ENCODE measurements at places on chromosomes 11 and 22.

GRCh38 chr11:62922653-62923431, 1.7 kb upstream of the CHRM1 start:
- peak; percentile 25 for DNase-seq

DNA sequence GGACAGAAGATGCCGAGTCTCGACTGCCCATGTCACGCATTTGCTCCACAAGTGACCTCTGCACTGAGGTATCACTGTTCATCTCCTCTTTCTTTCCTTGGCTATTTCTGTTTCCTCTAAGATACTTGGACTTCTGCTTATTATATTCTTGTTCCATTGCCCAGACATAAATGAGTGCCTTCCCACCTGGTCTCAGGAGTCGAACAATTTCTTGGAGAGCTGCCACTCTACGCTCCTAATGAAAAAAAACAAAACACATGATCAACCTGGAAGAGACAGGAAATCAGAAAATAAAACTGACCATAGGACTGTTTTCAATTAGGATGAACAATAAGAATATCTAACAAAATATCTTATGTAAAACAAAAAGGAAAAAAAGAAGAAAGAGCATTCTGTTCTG, 47.4 kb upstream of the CWF19L2 start:
- DNase-seq, result no peak

DNA sequence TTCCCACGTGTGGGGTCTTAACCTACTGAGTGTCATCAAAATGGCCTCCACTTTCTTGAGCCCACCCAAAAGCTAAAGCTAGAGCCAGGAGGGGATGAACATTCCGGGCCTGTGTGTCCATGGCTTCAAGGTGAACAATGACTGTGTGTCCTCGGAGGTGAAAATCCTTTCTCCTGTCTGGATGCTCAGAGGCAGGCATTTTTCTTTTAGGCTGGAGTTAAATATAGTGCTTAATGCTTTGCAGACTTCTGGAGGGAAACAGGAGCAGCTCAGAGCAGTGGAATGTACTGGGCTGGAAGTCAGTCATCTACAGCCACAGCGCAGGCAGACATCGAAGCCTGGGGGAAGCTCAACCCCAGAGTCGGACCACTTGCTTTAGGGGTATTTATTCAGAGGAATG, 68.6 kb upstream of the TMEM45B start:
- no peak for DNase-seq

DNA sequence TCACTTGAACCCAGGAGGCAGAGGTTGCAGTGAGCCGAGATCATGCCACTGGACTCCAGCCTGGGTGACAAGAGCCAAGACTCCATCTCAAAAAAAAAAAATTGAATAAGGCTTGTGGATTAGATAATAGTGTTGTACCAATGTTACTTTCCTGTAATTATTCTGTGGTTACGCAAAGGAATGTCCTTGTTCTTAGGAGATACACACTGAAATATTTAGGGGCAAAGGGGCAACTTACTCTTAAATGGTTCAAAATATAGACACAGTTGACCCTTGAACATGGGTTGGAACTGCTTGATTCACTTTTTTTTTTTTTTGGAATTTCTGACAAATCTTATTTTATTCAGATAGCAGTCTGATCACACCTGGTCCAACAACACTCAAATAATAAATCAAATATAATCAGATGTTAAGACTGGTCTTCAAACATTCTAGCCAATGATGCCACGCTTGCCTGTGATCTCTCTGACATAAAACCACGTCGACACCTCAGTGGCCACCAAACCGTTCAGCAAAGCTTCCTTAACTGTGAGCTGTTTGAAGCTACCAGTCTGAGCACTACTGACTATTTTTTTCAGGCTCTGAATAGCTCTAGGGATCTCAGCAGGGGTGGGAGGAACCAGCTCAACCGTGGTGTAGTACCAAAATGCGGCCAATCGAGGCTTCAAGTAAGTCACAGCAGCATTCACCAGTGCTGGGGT, 710 bp downstream of the ATP5MGL start:
- DNase-seq, result no peak

DNA sequence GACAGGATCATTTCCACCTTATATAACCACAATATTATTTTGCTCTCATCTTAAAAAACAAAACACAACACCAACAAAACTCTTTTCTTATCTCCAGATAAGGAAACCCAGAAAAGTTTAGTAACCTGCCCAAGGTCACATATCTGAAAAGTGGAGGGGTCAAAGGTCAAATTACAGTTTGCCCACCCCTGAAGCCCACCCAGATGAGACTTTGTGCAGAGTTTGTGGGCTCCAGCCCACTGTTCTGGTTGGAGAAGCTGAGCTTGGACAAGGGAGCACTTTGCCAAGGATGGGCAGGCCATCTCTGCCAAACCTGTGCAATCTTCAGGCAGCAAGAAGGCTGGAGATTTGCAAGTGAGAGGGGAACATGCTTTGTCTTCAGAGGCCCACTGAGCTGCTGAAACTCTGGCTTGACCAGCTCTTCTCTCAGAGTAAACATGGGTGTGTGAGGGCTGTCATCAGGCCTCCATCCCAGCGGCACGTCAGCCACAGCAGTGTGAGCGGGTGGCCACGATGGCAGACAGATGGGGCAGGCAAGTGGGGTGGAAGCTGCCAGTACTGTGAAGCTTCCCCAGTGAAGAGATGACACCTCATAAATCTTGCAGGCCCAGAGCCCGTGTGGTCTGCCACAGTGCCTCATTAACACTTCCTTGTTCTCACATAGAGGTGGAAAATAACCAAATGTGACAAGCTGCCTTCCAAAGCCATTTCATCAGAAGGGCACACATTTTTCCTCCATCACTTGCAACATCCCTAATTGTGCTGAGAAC, 111.8 kb downstream of the CCDC81 start:
- no peak for DNase-seq

- no peak for DNase-seq
These were observed 47.5 kb downstream of the PICALM start for GRCh38 chr11:86021377-86021776.

DNA sequence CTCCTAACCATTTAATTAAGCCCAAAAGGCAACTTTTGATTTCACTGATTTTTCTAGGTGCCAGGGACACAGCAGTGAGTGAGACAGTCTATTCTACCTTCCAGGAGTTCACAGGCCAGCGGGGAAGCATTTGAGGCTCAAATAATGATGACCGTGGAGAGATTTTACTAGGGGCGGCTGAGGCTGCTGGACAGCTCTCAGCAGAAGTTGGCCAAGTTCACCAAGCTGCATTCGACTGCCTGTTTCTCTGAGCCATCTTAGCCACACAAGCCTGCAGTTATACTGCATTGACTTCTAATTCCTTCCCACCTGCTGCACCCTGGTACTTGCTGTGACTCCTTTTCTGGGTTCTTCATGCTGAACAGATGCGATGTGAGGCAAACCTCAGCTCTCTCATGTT, 168.9 kb upstream of the TBCEL start:
- peak; percentile 2 for DNase-seq

GRCh38 chr11:57255618-57256017, 18.6 kb upstream of the APLNR start:
- peak; percentile 44 for DNase-seq

DNA sequence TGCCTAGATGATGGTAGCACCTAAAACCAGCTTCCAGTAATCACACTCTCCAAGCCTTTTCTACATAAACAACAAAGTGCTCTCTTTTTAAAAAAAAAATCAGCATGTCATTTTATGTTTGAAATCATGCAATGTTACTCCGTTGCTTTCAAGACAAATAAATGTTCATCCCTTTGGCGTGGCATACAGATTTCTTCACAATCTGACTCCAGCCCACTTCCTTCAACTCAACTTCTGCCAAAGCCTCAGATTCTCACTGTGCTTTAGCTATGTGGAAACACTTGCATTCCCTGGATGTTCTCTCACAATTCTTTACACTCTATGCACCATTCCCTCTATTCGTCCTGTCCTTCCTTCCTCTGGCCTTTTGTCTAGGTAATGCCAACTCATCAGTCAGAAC, 206.3 kb upstream of the BLID start:
- peak; percentile 24 for DNase-seq

- peak; percentile 67 for DNase-seq
These were observed 67.7 kb downstream of the TBC1D22A start for GRCh38 chr22:46829941-46830715.
